ENCODE measurements at places on chromosomes 5 and 9. TPM values are rescaled to one million over a fixed set of nuclear protein-coding genes. Genes with fewer than 3 reads are reported as not detected.

Gene PCDHB15
- total RNA-seq, result not detected

Gene GFPT2
- 62.8 TPM for total RNA-seq

Gene RACK1
- 3,202 TPM for total RNA-seq

Gene PLK2
- total RNA-seq, result 49.2 TPM

Gene CCDC112
- 7.4 TPM for total RNA-seq

Gene AK1
- total RNA-seq, result 37.7 TPM

All from A549 treated with ZK216348 at 1 μM for 4 hours (cell line).